ENCODE measurements at places on chromosomes 1 and 21. TPM values are rescaled to one million over a fixed set of nuclear protein-coding genes. Genes with fewer than 3 reads are reported as not detected.

The HTR6 gene
- total RNA-seq: not detected

The IFNLR1 gene
- not detected for total RNA-seq

The INTS3 gene
- total RNA-seq: 34.1 TPM

The SLC26A9 gene
- total RNA-seq: not detected

The WDR3 gene
- total RNA-seq: 48.3 TPM

The PRDM16 gene
- 1.5 TPM for total RNA-seq

The PTGFR gene
- 34.0 TPM for total RNA-seq

The OR2L2 gene
- not detected for total RNA-seq

The FCRL2 gene
- not detected for total RNA-seq

The LYPD8 gene
- total RNA-seq: not detected

The MOB3C gene
- 13.7 TPM for total RNA-seq

The LRRIQ3 gene
- total RNA-seq: 0.14 TPM

The NHLH2 gene
- not detected for total RNA-seq

Data from smooth muscle cell of the umbilical artery (primary cell).